ENCODE measurements at places on chromosomes 4 and X. TPM values are rescaled to one million over a fixed set of nuclear protein-coding genes. Genes with fewer than 3 reads are reported as not detected.
A peak's percentile ranks its signal among the peaks of the same experiment; 100 is the strongest.

DNA sequence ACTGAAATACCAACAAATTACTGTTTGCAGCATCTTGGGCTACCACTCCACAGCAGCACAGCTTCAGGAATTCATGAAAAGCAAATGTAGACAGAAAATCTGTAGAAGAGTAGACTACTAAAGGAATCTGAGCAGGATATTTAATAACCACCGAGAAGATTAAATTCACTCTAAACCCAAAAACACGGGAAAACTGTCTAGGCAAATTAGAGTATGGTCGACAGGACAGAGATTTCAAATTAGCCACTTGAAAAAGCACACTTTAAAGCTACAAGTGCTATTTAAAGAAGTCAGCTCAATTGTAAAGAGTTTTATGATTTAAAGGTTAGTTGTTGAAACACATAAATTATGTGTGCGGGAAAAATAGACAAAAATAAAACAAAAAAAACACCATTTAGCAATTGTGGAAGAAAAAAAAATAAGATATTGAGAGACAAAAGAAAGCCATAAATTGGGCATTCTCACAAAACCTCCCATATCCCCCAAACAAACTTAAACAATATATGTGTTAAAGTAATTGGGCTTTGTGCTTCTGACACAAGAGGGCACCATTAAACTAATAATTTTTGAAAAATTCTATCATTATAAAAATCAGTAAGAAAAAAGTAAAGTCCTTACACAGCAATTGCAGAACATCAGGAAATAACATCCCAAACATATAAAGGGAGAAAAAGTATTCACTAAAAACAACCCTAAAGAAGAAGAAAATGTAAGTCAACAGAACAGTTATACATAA, 880.8 kb downstream of the TECRL start:
- H3K27ac ChIP-seq, result no peak overlapping the region
- H3K4me1 ChIP-seq, result no peaks in the 10 kb centered on the region
- no peak overlapping the region for H3K4me3 ChIP-seq
- no peaks in the 10 kb centered on the region for H3K36me3 ChIP-seq

DNA sequence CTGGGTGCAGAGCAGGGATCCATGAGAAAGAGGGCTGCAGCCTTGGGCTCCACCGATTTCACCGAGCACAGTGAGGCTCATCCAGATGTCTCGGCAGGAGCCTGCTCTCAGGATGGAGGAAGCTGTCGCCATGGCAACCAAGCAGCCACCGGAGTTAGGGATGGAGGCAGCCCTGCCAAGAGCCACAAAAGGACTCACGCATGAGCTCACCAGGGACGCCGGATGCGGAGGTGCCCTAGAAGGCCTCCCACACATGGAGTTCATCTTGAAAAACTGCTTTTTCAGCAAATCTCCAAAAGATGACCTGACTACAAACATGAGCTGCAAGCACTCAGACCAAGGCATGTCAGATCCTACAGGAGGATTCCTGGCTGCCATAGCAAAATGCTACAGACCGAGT, 90.7 kb downstream of the WFS1 start:
- H3K27ac ChIP-seq, result no peak overlapping the region
- H3K27me3 ChIP-seq, result no peaks in the 10 kb centered on the region
- no peaks in the 10 kb centered on the region for H3K36me3 ChIP-seq

DNA sequence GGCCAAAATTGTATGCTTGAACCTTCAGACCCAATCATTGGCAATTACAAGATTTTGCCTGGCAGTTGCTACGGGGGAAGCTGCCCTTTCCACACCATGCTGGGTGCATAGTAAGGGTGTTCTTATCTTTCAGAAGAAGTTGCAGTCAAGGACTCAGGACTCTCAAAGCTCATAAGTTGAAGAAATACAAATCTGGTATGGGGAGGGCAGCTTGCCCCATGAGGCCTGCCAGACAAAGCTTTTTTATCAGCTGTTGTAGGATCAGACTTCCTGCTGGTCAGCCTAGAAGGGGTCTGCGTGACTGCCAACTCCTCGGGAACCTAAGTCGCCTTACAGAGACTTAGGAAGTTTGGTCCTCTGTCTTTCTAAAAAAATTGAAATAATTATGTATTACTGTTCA, 174.9 kb upstream of the TECRL start:
- H3K36me3 ChIP-seq, result no peaks in the 10 kb centered on the region
- no peak for DNase-seq
- no peak overlapping the region for H3K27ac ChIP-seq
- no peaks in the 10 kb centered on the region for H3K27me3 ChIP-seq

DNA sequence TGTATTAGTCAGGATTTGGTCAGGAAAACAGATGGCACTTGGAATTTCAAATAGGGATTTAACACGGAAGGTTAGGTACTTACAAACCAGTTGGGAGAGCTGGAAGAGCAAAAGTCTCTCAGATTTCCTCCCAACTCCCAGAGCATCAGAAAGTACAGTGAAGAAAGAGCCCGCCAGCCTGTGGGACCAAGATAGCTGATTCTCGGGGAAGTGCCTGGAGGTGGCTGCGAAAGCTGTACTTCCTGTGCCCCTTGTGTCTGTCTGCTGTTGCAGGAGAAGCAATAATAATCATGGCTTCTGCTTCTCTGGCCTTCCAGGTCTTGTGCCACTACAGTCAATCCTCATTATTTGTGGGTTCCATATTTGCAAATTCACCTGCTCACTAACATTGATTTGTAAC, 221.0 kb upstream of the BCOR start:
- no peaks in the 10 kb centered on the region for H3K27me3 ChIP-seq
- no peak overlapping the region for H3K27ac ChIP-seq
- H3K4me1 ChIP-seq, result no peaks in the 10 kb centered on the region
- H3K36me3 ChIP-seq, result no peaks in the 10 kb centered on the region
- no peak overlapping the region for H3K4me3 ChIP-seq

- no peak overlapping the region for H3K27ac ChIP-seq
- H3K4me3 ChIP-seq, result no peak overlapping the region
- H3K27me3 ChIP-seq, result peaks cover 5% of the 10 kb centered on the region
- DNase-seq, result no peak
These were observed 192.9 kb upstream of the GALNT7 start for GRCh38 chr4:172975651-172976229.

DNA sequence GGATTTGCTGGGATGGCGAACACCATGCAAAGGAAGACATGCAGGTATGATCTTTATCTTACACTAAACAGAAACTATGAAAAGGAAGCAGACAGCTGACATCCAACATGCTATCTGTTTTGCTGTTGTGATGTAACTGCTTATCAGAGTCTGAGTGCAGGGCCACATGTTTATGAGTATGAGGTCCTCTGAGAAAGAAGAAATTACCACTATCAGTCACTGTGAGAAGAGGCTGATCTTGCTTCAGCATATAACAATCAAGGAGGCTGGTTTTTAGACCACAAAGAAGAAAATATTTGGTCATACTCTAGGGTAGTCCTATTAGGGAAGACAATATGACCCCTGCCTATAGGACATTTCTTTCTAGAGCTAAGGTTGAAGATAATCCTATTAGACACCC, 18.5 kb downstream of the CLGN start:
- H3K4me1 ChIP-seq, result no peaks in the 10 kb centered on the region
- H3K27me3 ChIP-seq, result no peaks in the 10 kb centered on the region
- no peak for DNase-seq
- no peak overlapping the region for H3K27ac ChIP-seq
- no peaks in the 10 kb centered on the region for H3K36me3 ChIP-seq
- no peak overlapping the region for H3K4me3 ChIP-seq

DNA sequence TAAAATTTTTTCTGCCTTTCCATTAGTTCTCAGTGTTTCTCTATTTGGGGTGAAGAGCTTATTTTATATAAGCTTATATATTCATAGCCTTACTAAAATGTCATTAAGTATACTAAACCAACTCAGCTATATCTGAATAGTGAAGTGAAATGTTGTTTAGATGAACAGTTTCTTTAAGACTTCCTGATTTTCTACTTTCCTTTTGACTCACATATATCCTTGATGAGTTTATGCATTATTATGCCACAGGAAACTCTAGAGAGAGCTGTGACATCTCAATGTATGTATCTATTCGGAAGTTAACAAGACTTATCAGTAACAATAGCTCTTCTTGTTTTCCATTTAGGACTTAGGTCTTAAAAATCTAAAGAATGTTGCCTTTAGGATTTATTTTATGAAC, 1491.8 kb upstream of the IGFBP7 start:
- H3K4me1 ChIP-seq, result no peaks in the 10 kb centered on the region
- no peak overlapping the region for H3K4me3 ChIP-seq

- no peak overlapping the region for H3K27ac ChIP-seq
- no peak for DNase-seq
- H3K4me3 ChIP-seq, result no peak overlapping the region
These were observed 18.2 kb downstream of the FTHL17 start for GRCh38 chrX:31053621-31054020.

DNA sequence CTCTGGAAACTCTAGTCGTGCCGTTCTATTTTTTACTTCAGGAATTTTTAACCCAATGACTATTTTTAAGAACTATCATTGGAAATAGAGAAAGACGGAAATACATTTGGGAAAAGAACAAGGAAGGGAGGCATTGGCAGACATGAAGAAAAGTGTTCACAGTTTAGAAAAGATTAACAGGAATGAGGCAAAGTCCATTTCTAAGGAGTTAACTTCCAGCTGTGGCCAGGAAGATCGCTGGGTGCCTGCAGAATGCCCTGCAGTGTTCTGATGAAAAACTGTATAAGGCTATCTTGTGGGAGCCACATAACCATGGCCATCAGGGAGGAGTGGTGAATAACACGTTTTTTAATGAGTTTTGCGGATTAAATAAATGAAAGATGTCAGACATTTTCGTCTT, 150.6 kb upstream of the VCX3A start:
- H3K36me3 ChIP-seq, result no peaks in the 10 kb centered on the region
- H3K27ac ChIP-seq, result no peak overlapping the region
- H3K27me3 ChIP-seq, result no peaks in the 10 kb centered on the region
- DNase-seq, result no peak
- no peak overlapping the region for H3K4me3 ChIP-seq

DNA sequence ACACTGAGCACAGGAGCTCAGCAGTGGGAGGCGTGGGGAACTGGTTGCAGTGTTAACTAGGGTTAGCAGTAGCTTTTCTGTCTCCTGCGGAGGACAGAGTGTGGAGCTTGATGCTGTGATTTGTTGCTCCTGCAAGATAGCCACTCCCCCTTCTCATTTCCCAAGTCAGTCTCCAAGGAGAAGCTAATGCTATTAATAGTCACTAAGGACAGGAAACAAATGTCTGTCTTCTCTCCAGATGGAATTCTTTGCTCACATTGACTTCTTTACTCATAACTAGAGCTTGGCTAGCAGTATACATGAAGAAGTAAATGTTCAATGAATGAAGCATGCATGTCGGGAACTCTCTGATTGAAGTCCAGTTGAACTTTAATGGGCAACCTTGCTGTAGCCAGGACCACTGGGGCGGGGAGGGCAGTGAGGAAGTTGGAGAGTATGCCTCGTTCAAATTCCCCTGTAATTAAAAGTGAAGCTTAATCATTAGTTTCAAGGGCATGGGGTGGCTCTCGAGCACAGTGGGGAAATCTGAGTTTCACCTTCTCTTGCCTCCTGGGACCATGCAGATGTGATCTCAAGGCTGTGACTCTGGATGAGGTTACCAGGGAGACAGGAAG, 156.6 kb upstream of the SCML1 start:
- H3K27ac ChIP-seq, result no peak overlapping the region
- no peaks in the 10 kb centered on the region for H3K27me3 ChIP-seq
- H3K4me3 ChIP-seq, result no peak overlapping the region
- H3K36me3 ChIP-seq, result no peaks in the 10 kb centered on the region
- DNase-seq, result no peak

DNA sequence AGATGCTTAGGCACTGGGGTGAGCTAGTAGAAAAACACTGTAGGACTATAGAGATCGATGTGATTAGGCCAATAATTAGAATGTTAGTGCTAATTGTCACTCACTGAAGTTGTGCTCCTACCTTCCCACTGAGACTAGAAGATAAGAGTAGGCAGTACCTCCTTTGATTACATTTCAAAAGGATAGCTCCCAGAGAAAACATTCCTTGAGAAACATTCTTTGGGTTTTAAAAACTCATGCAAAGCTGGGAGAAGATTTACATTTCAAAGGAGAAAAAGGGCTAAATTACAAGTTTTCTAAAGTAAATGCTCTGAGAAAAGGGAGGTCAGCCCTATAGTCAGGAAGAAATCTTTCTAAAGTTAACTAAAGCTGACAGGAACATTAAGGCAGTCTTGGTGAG, 860.3 kb upstream of the NDST4 start:
- H3K4me3 ChIP-seq, result no peak overlapping the region
- H3K27me3 ChIP-seq, result no peaks in the 10 kb centered on the region
- H3K4me1 ChIP-seq, result no peaks in the 10 kb centered on the region
- no peak overlapping the region for H3K27ac ChIP-seq

GRCh38 chrX:48918301-48918642, 552 bp downstream of the PIM2 start:
- no peaks in the 10 kb centered on the region for H3K27me3 ChIP-seq
- H3K4me1 ChIP-seq, result peaks cover 69% of the 10 kb centered on the region
- peak overlapping the region; percentile 80 for H3K27ac ChIP-seq

GRCh38 chrX:40875476-40875875, 140.1 kb upstream of the MED14 start:
- no peaks in the 10 kb centered on the region for H3K27me3 ChIP-seq
- no peak overlapping the region for H3K27ac ChIP-seq
- DNase-seq, result no peak
- no peaks in the 10 kb centered on the region for H3K36me3 ChIP-seq
- no peak overlapping the region for H3K4me3 ChIP-seq
- no peaks in the 10 kb centered on the region for H3K4me1 ChIP-seq

DNA sequence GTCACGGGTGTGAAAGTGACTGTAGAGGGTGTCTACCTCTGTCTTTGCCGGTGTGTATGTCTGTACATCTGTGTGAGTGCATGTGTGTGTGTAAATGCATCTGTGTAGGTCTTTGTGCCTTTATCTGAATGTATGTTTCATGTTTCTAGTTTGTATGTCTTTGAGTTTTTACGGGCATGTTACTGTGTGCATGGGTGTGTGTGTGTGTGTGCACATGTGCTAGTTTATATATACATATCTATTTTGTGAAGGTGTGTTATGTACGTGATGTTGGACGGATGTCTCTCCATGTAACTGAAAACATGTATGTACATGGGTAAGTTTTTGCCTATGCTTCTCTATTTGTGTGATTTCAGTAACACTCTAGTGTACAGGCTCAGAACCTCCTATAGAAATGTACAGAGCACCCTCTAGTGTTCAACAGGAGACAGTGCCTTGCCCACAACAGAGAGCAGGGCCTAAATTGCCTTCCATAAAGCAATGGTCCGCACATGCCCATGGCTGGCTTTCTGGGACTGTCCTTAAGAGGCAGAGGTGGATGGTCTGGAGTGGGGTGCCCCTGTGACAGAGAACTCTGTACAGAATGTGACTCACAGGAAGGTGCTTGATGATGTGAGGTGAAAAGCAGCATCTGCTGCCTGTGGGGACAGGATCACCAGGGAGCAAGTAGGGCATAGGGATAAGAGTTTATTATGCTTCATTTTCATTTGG, 343.5 kb downstream of the RAPGEF2 start:
- DNase-seq, result peak; percentile 34
- H3K36me3 ChIP-seq, result no peaks in the 10 kb centered on the region
- H3K27ac ChIP-seq, result no peak overlapping the region
- H3K27me3 ChIP-seq, result no peaks in the 10 kb centered on the region
- H3K4me3 ChIP-seq, result no peak overlapping the region

The SMR3B gene
- total RNA-seq, result not detected

The FAM156A gene
- total RNA-seq, result 16.0 TPM

The OPRPN gene
- not detected for total RNA-seq
